ENCODE measurements at places on chromosomes 5 and 9.

- no peak for DNase-seq
Measured at GRCh38 chr5:35158622-35159369, 71.5 kb downstream of the PRLR start.

GRCh38 chr9:114995681-114996221 lies 65.4 kb upstream of the TNFSF8 start:
- peak; percentile 86 for DNase-seq

GRCh38 chr9:36584620-36585460 lies 12.1 kb downstream of the MELK start:
- DNase-seq = no peak

GRCh38 chr5:147093138-147093537 lies 141.7 kb upstream of the STK32A start:
- no peak for DNase-seq

DNA sequence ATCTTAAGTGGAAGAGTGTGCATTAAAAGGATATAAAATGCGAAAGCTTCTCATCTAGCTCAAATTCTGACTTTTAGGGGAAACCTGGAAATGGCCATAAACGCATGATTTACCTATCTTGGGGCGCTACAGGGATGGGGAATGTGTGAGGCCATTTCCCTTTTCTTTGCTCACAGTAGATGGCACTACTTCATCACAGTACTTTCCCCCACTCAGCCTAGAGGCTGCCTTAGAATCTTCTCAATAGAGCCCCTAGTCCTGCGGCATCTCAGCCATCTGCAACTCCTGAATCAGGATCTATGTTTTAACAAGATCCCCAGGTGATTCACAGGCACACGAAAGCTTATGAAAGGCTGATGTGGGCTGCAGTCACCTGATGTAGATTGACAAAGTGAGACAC lies 110.8 kb downstream of the LHFPL2 start:
- peak; percentile 48 for DNase-seq

DNA sequence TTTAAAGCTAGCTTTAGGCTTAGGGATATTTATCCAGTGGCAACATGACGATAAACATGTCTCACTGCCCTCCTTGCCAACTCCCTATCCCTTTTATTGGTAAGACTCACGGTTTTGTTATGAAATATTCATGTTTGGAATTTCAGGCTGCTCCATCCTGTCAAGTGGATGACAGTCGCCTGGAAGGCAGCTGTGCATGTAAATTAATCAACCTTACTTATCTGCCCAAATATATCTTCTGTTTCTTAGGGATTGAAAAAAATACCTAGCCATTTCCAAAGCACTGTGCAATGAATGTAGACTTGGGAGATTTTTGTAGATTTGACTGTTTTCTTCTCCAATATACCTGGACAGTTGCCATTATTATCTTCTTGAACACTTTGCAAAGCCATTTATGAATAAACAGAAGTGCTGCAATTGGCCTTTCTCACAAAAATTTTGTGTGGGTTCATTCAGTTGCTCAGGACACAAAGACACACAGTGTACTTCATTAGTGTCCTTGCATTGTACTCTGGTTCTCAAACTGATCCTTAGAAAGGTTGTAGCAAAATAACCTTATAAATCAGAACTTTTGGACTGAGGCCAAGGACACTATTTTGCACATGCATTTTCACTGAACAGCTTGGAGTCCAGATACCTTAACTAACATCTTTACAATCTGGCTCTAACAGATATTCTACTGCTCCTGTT lies 889.4 kb upstream of the SEMA6A start:
- DNase-seq = no peak

DNA sequence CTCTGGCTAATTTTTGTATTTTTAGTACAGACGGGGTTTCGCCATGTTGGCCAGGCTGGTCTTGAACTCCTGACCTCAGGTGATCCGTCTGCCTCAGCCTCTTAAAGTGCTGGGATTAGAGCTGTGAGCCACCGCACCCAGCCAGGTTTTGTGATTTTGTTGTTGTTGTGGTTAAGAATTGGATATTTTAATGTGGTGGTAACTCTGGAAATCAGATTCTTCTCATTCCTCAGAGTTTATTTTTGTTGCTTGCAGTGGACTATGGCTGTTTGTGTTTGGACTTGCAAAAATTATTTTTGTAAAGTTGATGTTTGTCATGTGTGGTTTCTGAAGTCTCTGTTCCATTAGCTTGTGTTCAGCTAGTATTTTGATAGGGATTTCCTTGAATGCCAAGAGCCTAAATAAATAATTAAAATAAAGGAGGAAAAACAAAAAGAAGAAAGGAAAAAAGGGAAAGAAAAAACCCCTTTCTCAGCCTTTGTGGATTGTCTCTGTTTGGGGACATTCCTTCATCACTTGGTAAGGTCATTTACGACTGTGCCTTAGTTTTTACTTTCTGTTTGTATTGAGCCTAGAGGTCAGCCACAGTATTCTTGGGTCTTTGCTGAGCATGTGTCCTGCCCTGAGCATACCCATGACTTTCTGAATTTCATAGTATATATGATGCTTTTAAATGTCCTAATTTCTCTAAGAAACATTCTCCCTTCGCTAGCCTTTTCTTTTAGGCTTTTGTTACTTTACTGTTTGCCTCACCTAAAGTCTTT lies 37.3 kb downstream of the PBX3 start:
- no peak for DNase-seq

- no peak for DNase-seq
Measured at GRCh38 chr9:126379661-126380360, 53.2 kb downstream of the MVB12B start.

- no peak for DNase-seq
Measured at GRCh38 chr9:72144756-72145492, 4.3 kb upstream of the GDA start.

DNA sequence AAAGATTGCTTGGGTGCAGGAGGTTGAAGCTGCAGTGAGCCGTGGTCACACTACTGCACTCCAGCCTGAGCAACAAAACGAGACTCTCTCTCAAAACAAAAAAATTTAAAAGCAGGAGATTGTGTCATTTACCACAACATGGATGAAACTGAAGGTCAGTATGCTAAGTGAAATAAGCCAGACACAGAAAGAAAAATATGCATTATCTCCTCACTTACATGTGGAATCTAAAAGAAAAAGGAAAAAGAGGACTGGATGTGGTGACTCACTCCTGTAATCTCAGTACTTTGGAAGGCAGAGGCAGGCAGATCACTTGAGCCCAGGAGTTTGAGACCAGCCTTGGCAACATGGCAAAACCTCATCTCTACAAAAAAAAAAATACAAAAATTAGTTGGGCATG lies 146.8 kb upstream of the DAPK1 start:
- no peak for DNase-seq

- peak; percentile 68 for DNase-seq
Measured at GRCh38 chr9:69180670-69181069, 6.6 kb downstream of the TJP2 start.

GRCh38 chr9:82558346-82558745 lies 504.6 kb downstream of the RASEF start:
- DNase-seq = no peak

DNA sequence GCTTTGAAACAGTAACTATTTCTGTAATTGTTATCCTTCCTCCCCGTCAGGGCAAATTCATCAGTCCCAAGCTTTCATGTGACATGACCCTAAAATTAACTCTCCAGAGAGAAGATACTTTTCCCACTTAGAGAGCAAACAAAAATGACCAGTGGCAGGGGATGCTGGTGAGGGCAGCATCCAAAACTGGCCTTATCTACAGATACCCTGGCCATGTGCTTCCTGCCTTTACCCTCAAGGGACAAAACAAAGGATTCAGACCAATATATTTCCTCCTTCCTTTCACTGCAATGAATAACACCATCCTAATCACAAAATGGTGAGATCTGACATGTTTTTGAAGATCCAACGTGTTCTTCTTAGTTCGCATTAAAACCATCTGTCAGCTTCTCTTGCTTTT lies 267.2 kb downstream of the MAN2A1 start:
- DNase-seq = no peak

DNA sequence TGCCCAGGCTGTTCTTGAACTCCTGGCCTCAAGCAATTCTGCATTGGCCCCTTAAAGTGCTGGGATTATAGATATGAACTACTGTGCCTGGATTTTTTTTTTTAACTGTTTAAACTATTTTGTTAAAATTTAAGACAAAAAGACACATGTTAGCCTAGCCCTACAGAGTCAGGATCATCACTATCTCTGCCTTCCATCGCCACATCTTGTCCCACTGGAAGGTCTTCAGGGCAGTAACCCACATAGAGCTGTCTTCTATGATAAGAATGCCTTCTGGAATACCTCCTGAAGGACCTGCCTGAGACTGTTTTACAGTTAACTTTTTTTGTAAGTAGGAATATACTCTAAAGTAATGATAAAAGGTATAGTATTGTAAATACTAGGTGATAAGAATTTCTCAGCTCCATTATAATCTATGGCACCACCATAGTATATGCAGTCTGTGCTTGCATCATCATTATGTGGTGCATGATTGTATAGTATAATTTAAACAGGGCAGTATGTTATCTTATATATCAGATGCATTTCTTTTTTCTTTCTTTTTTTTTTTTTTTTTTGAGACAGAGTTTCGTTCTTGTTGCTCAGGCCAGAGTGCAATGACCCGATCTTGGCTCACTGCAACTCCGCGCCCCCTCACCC lies 52.7 kb downstream of the DENND4C start:
- no peak for DNase-seq

- DNase-seq = no peak
Measured at GRCh38 chr5:5373351-5373989, 49.0 kb upstream of the ICE1 start.

- DNase-seq = no peak
Measured at GRCh38 chr5:93247105-93247504, 333.9 kb downstream of the NR2F1-AS1 start.

- DNase-seq = no peak
Measured at GRCh38 chr5:167688341-167689130, 602.9 kb upstream of the WWC1 start.

DNA sequence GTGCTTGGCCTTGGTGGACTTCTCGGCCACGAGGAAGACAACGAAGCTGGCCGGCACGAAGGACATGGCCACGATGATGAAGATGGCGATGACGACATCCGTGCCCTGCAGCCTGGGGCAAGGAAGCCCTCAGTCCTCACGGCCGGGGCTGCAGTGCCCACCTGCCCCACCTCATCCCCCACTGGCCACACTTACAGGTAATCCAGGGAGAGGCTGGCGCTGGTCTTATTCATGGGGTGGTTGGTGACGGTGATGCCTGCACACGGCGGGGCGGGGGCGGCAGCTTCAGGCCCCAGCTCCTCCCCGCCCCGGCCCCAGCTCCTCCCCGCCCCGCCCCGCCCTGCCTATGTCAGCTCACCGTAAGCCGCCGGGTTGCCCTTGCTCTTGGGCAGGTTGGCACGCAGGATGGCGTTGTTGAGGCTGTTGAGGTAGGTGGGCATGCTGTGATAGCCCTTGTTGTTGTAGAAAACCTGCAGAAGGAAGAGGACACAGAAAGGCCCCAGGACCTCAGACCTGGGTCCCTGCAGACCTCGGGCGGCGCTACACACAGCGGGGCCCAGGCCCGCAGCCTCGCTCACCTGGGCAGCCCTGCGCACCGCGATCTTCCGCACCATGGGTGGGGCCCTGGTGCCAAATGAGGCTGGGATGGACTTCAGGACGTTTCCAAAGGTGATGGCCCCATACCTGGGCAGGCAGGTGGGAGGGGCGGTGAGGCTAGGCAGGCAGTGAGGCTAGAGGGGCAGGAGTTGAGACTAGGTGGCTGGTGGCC lies 15.7 kb upstream of the CLIC3 start:
- no peak for DNase-seq

GRCh38 chr5:83149671-83150070 lies 72.3 kb downstream of the XRCC4 start:
- DNase-seq = no peak

DNA sequence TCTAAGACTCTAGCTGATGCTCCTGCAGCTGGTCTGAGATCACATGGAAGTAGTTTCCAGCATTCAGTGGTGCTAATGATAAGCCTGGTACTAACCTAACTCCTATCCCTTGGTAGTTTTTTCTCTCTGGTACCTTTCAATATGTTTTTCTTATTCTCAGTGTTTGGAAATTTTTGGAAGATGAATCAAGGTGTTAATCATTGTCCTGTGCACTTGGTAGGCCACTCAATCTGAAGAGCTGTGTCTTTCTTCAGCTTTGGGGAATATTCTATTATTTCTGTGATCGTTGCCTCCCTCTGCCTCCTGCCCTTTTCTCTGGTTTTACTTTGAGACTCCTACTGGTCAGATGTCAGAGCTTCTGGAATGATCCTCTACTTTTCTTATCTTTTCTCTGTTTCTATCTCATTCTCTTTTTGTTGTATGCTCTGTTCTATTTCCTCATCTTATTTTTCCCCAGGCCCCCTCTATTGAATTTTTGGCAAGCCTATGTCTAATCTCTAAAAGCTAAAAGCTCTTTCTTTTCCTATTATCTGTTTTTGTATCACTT lies 136.8 kb downstream of the APBA1 start:
- DNase-seq = no peak
